ENCODE measurements at places on chromosomes 5 and 9.

DNA sequence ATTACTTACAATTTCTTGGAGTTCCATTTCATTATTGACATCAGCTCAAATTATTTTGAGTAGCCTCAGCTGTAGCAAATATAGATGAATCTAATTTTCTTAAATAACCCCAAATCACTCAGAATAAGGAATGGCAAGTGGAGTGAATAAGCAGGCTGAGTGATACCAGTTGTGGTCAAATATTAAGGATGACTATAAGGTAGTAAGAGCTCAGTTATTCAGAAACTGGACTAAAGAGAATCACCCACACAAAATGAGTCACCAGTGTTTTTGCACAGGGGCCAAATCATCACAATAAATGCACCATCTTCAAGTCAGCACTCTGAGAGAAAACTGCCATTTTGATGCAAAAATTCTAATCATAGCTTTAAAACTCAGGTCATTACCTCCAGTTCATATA is 128.9 kb upstream of the TARS1 start:
- no peak for DNase-seq

DNA sequence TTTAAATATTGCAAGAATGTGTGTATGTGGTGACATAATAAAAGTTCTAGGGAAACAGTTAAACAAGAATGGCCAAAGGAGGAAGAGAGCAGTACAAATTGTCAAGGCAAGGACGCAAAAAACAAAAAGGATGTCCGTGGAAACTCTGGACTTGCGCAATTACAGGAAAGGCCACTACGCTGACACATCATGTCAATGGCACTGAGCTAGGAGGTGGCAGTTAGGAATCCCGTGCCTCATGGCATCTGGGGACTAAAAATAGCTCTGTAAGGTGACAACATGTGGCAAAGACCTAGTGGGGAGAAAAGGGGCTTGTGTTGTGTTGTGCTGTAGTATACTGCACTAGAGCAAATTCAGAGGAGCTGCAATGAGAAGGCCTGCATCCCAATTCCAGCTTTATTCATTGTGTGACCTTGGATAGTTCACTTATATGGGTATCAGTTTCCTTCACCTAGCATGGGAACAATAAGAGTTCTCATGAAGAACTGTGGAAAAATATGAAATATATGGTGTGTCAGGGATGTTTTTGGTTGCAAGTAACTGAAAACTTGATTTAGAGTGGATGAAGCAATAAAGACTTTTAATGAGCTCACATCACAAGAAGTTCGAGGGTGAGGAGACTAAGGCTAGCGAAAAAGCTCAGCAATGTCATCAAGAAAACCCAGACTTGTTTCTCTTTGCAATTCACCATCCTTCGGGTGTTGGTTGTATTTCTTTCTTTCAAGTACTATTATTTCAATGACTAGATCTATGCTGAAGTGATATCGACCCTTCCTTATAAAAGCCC is 124.1 kb upstream of the STC2 start:
- DNase-seq = no peak

DNA sequence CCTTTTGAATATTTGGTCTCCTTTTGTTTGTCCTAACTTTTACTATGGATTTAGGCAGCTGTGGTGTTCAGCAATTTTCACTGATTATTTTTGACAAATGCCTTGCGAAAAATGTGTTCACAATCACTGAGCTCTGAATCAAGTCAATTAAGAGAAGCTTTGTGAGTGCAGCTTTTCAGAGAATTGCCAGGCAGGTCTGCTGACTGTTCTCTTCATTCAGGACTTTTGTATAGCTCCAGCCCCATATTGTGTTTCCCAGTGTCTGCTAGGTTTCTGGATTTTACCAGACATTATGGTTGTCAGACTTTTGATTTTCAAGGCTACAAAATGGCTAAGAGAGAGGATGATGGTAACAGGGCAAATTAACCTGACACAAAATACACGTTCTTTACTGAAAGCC is 1055.9 kb downstream of the CDH18 start:
- DNase-seq = no peak

DNA sequence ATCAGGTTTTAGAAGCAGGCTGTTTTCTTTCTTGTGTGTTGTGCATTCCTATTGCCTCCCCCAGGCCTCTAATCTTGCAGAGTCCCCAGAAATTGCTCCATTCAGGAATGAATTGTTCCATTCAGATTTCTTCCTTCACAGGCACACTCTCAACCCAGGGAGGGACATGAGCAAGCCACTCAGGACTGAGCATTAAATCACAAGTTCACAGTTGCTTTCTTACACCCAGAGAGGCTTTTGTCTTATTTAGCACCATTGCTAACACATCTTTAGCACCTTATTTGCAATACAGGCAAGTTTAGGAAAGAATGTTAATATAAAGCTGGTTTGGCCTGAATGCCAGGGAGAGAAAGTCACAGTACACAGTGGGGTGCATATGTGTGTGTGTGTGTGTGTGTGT is 221.4 kb downstream of the RAB3C start:
- DNase-seq = no peak

GRCh38 chr9:8571643-8572042 is 772.1 kb upstream of the DMAC1 start:
- DNase-seq = no peak

DNA sequence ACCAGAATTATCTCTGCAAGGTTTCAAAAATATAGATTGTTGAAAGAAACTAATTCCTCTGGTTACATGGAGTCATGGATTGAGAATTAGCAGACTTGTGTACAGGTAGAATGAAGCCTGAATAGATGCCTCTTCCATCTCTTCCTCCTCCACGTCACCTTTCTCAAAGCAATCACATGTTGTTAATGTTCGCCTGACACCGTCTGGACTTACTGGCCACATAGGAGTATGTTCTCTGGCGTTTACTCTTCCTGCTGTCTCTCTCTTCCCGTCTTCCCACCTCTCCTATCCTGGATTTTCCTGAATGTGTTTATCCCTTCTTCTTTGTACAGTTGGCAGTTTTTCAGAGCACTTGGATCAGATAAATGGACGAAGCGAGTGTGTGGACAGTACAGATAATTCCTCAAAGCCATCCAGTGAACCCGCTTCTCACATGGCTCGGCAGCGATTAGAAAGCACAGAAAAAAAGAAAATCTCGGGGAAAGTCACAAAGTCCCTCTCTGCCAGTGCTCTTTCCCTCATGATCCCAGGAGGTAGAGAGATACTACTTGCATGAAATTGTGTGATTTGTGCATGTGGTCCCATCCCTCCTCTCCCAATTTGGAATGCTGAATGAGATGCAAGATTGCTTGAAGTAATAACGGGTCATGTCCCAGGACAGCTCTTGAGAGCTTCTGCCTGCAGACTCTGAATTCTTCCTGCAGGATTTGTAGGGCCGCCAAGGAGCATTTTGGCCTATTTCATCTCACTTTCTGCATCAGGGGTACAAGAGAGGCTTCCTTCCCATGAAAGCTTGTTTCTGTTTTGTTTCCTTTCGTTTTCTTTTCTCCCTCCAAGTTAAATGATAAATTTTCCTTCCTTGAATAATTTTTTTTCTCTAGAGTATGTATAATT is 47.3 kb downstream of the CD180 start:
- no peak for DNase-seq

DNA sequence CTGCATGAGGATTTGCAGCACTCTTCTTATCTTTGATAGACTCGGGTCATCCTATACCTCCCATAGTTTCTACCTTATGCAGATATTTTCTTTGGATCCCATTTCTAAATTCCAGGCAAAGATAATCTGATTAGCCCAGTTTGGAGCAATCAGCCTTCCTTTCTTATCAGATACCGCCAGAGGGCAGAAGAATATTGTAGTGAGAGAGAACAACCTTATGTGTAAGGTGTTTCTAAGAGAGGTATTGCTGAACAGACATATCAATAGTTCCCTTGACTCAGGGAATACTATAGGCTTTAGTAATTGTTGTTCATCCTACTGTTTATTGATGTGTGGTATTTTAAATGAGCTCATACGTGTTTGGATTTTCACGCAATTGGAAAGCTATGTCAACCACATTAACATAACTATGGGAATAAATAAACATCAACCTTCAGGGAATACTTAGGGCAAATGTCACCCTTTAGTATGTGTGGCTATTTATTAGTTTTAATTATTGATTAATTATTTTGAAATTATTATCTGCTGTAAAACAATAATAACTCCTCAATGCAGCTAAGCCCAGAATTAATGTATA is 1435.2 kb upstream of the CDH9 start:
- DNase-seq = peak; percentile 10

- no peak for DNase-seq
Observed at GRCh38 chr9:20636888-20637440, 14.7 kb upstream of the MLLT3 start.

- no peak for DNase-seq
Observed at GRCh38 chr9:129042016-129042415, 5.6 kb downstream of the MIGA2 start.

GRCh38 chr9:2320632-2321031 is 301.0 kb upstream of the VLDLR start:
- DNase-seq = no peak
